ENCODE measurements at places on chromosomes 2 and 18. TPM values are rescaled to one million over a fixed set of nuclear protein-coding genes. Genes with fewer than 3 reads are reported as not detected.

The PIEZO2 gene
- not detected for total RNA-seq

- no peak for DNase-seq
These were observed 27.7 kb downstream of the SH3BP4 start for GRCh38 chr2:234979204-234980167.

The SATB2 gene
- 0.21 TPM for total RNA-seq

DNA sequence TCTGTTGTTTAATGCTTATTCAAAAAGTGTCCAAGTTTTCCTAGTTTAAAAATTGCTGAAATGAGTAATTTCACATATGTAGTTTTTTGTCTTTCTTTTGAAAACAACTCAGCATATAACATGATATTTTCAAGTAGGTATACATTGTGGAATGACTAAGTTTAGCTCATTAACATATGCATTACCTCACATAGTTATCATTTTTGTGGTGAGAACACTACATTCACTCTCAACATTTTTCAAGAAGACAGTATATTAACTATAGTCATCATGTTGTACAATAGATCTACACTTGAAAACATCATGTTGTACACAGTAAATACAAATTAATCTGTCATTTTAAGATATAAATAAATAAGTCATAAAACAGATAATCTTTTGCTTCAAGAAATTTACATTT, 340.0 kb downstream of the CCDC85A start:
- DNase-seq = no peak

DNA sequence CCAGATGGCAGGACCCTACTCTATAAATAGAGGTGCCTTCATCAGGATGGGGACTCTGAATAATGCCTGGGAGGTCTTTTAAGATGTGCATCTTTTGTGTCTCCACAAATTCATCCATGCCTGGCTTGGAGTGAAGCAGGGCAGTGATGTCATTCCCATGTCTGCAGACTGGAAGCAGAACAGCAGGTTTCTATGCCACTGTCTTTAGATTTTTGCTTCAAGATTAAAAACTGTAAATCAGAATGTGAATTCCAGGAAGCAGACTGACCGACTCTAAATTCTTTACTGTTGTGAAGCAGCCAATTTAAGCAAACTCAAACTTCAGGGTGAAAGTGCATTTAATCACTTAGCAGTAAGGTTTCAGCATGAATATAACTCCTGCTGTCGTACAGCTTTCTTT, 159.3 kb downstream of the SCG2 start:
- no peak for DNase-seq

The ARHGAP15 gene
- total RNA-seq = 91.4 TPM

DNA sequence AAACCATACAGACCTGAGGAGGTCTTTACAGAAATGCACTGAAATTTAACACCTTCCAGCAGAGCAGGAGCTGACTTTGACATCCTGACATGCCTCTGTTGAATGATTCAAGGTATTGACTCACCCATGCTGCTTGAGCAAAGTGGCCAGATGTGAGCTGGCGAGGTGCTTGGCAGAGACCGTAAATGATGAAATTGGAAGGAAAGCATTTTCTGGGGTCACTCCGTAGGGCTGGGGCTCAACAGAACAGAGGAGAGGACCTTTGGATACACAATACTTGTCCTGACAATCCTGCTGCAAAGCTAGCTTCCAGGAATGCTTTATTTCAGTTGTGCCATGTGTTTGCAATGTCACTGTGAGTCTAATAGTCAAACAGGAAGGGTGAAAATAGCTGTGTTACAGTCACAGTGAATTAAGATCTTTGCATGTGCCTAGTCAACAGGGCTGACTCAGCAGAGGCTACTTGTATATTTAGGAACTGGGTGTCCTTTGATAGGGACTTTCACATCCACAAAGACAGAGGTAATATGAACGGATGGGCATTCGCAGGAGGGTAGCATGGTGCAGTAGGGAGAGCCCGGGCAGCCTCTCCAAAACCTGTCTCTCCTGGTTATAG, 31.6 kb upstream of the NCK2 start:
- no peak for DNase-seq

- DNase-seq = no peak
These were observed 5.0 kb downstream of the DLX1 start for GRCh38 chr2:172090044-172090961.

GRCh38 chr2:234193977-234194563, 143.6 kb downstream of the SPP2 start:
- no peak for DNase-seq

All from activated naive CD4-positive, alpha-beta T cell treated with anti-CD3 and anti-CD28 coated beads, Interleukin-2, amount 50 U/mL, for 72 hours (primary cell).